AG04449 (cell line): ENCODE measurements at places on chromosomes 11 and 22.

DNA sequence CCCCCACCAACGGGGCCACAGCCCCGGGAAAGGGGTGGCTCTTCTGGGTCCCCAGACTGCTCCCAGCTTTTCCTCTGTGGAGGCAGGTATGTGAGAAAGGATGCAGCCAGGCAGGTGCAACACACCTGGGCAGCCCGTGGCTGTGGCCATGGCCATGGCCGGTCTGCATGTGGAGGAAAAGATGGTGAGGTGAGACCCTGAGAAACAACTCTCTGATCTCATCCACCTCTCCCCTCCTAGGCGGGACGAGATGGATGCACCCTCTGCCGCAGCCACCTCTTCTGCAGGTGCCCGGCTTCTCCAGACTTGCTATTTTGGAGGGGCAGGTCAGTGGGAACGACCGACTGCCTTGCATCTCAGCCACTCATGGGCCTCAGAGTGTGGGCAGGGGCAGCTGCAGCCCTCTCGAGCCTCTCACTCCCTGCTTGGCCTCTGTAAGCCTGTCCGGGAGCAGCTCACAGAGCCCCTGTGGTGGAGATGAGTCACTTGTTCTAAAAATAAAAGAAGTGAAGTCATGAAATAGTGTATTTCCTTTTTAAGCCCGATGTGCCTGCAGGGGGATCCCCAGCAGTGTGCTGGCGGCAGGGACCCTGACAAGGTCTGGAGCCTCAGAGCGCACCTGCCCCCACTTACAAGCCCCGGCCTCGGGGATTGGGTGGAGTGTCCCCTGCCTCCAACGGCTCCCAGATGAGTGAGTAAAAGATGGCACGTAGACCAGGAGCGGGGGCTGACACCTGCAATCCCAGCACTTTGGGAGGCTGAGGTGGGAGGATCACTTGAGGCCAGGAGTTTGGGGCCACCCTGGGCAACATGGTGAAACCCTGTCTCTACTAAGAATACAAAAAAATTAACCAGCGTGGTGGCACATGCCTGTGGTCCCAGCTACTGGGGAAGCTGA lies 10.7 kb downstream of the SMIM38 start:
- peak; percentile 46 for DNase-seq

GRCh38 chr22:20641198-20641892 lies 132.6 kb upstream of the SERPIND1 start:
- DNase-seq, result no peak

- no peak for DNase-seq
Observed at GRCh38 chr22:22907551-22908494, 20.2 kb downstream of the IGLL5 start.

DNA sequence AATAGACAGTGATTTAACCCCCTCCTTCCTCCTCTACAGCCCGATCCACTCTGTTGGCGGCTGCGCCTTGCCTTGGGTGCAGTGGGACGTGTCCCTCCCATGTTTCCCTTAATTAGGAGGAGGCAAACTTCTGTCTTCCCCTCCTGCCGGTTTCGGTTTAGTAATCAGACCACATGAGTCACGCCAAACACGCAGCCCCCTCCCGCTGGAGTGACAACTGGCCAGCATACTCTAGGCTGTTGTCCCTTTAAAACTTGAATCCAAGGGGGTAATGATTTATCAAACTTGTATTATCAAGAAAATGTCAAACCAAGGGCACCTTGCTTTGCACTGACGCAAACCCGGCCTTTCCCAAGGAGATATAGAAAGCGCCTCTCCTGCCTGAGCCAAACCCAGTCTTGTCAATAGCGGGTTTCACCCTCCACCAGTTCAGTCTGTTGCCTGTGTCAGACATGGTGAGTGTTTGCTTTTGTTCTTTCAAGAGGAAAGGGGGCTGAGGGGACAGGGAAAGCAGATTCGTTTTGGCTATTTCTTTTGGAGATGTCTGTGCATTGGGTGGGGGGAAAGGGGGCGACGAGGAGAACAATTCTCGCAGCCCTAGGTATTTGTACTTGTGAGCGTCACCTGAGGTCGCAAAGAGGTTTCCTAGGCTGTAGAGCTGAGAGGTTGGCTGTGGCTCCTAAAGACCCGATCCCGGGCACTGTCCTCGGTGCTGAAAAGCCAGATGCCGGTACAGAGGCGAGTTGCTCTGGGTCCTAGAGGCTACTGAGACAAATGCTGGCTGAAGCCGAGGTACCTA lies at the start of gene SLC6A5:
Gene SLC6A5 (plus strand): TSS at position 388 of the 799 bp plus-strand sequence. CDS start 65 bp downstream, at position 453.
- no peak for DNase-seq

DNA sequence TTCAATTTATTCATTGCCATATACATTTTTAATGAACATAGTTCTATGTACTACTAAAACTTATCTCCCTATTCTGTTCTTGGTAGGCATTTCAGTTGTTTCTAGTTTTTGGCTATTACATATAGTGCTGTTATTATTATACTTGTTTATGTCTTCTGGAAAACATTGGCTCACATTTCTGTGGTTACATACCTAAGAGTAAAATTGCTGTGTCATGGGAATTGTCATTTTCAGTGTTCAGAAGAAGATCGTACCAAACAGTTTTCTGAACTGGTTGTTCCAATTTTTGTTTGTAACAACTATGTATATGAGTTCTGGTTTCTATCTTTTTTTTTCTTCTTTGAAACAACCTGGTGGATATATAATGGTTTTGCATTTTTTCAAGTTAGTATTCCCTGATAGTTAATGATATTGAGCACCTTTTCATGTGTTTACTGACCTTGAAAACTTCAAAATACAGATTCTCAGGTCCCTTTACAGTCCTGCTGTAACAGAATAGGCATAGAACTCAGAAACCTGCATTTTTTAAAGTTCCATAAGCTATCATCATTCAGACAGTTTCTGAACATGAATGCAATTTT lies 230.7 kb downstream of the JRKL start:
- no peak for DNase-seq

DNA sequence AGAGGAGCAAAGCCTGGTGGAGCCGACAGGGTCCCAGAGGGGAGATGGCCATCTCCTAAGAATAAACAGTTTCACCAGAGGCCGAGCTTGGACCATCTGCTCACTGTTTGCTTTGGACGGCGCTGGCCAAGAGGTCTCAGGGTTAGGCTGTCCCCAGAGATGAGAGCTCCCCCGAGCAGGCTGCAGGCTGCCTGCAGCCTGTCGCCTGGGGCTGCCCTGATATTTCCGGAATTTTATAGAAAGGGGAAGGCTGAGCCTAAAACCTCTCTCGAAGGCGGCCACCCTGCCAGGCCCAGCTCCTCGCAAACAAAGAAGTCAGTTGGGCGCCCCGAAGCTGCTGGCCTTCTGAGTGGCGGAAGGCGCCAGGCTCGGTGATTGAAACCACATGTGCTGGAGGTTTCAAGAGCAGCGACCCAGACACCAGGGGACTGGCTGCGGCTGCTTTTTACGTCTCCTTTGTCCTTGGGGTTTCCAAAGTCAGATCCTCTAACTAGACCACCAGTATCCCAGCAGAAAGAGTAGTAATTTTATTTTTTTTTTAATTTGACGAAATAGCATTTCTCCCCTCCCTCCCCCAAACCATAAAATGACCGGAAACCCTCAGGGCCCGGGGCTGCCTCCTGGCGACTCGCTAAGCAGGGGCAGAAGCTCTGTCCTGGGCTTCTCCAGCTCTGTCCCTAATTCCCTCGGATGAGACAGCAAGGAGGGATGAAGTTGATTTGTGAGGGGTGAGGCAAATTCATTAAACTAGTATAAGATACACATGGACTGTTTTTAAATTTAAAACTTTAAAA lies 57.4 kb downstream of the CLMP start:
- DNase-seq, result no peak

DNA sequence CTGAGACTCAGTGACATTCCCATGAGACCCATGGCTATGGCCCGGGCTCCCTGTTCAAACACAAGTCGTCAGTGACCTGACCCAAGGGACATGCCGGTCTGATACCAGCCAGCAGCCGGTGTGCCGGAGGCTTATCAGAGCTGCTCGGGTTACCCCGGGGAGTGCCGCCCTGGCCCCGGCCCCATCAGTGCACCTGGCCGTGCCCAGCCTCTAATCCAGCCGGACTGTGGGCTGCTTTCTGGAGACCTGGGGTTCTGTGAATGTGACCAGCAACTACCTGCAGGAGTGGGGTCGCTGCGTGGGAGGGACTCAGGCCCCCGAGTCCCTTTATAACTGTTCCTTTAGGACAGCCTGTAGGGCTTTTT lies 52.7 kb downstream of the LINC01488 start:
- DNase-seq, result no peak

DNA sequence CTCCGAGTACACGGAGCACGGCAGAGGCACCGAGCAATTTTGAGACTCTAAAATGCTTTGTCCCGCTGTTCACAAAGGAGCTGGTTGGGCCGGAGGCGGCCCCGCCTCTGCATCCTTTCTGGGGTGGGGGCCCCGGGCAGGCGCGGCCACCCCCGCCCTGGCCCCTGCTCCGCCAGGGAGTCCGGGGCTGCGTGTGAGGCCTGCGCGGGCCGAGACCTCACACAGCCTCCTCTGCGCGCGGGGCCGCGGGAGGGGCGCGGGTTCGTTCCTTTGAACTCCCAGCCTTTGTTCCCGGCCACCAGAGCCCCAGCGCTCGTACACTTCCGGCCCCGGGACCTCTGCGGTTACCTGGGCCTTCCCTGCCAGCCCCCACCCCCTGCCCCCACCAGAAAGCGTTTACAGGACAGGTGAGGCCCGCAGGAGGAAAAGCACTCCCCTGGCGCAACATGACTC lies 1.6 kb downstream of the FGF19 start:
- DNase-seq, result no peak

DNA sequence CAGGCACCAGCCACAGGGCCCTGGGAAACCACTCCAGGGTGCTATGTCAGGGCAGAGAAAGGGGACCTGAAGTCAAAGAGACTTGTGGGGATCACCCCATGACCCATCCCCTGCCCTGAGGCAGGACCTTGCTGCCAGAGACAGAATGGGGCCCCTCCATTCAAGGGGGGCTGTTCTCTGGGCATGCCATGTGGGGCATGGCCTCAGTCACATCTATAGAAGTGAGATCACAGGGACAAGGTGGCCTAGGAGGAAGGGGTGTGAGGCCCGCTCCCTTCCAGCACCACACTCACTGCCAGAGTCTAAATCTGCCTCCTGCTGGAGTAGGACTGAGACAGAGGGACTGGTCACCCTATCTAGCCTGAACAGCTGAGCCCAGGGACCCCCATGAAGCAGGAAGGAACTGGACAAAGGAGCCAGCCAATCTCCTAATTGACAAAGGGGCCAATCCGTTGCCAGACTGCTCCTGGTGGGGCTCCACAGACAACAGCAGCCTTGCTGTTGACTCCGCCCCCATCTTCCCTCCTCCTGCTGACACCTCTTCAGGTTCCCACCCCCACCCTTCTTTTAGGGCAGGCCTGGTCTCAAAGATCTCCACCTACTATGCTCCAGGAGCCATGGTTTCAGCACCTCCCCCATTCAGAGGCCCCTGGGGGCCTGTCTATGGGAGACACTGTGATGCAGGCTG lies 26.0 kb downstream of the NEAT1 start:
- DNase-seq, result no peak

- DNase-seq, result no peak
Observed at GRCh38 chr11:108221911-108222573, 396 bp downstream of the NPAT start.

DNA sequence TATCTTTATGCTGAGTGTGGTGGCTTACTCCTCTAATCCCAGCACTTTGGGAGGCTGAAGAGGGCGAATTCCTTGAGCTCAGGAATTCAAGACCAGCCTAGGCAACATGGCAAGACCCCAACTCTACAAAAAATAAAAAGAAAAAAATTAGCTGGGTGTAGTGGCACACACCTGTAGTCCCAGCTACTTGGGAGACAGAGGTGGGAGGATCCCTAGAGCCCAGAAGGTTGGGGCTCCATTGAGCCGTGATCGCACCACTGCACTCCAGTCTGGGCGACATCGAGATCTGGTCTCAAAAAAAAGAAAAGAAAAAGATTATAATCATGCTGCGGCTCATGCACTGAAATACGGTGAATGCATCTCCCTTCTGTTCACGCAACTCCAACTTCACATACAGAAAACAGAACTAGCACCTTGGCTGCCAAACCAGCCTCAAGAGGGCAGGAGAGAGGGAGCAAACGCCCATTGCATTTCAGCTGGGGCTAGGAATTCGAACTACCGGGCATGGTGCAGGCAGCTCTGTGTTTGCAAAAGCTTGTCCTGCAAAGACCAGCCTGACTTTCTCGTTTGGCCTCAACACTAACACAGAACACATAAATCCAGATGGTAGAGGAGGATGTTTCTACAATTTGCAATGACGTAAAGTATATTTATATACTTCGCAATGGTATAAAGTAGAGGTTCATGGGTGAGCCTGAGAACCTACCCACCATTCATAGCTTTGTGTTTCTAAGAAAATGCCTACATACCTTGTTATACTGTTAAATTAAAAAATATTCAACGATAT lies 6.3 kb upstream of the SYNGR1 start:
- no peak for DNase-seq

DNA sequence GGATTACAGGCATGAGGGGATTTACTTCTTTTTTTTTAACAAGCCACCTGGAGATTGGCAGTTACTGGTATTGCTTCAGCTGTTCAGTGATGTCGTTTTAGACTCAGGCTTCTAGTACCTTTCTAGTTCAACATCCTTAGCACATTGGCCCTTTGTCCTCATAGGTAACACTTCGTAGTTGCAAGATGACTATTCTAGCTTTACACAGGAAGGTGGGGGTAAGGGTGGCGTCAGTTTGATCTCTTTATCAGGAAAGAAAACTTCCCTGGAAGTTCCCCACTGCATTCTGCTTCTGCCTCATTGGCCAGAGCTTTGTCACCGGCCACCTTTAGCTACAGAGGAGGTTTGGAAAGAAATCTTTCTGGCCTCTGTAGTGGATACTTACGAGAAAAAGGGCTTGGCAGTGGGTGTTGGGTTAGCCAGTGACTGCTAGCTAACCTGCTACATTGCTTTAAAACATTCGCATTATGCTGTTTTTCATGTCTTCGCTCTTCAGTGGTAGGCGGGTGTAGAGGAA lies 40.7 kb downstream of the SFI1 start:
- DNase-seq, result no peak

DNA sequence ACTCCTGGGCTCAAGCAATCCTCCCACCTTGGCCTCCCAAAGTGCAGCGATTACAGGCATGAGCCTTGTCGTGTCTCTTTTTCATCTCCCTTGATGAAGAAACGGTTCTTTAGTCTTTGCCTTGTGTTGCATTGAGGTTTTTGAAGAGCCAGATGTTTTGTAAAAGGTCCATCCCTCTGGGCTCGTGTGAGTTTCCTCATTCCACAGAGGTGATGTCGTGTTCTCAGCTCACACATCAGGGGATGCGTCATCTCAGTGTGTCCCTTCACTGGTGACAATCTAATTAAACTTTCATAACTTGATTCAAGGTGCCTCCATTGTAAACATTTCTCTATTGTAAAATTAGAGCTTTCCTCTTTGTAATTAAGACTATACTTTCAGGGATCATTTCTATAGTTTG lies 29.7 kb upstream of the TEF start:
- peak; percentile 16 for DNase-seq

DNA sequence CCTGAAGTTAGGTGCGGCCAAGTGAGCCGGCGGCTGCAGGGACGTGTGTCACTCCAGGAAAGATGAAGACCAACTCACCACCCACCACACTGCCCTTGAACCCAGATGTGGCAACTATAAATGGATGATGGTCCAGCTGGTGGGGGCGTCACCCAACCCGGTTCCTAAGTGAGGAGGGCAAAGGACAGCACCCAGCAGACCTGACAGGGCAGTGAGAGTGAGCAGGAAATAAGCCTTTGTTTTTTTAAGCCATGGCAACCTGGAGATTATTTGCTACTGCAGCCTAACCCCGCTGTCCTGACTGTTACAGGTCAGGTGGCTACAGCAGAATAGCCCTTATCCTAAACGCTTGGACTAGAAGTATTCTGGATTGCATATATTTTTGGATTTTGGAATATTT lies 228.9 kb downstream of the CTTN start:
- DNase-seq, result no peak
